Naive thymus-derived CD4-positive, alpha-beta T cell (primary cell): ENCODE measurements at places on chromosomes 5 and 9. TPM values are rescaled to one million over a fixed set of nuclear protein-coding genes. Genes with fewer than 3 reads are reported as not detected.

DNA sequence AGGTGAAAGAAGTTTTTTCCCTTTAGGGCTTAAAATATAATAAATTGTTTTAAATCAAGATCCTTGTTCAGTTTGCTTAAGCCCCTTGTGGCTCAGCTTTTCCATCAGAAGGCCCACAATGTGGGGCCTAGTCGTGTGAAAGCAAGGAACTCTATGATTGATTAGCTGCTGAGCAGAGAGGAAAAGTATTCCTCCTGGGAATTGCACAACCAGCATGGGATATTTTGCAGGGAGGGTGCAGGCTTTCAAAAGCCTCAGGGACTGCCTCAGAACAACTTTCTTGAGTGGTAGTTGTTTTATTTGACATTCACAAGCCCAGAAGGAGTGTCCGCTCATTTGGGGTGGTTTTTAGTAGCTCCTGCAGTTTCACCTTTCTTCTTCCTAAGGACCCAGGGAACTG, 19.8 kb downstream of the TTC23L start:
- DNase-seq, result no peak

DNA sequence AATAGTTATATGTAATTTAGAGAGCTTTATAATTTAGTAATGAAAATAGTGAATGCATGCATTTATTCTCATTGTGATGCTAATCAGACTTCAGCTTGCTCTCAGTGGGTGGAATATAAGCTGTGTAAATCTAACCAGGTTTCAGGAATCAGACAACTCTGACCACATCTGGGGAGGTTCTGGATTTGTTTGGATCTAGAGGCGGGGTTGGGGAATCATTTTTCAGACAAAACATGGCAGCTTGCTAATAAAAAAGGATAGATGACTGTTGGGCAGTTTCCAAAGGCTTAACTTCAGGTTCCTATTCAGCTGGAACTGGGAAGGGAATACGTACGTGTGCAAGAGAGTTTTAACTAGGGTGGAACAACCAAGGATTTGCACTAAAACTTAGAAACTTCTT, 43.2 kb upstream of the MAMDC2 start:
- DNase-seq, result no peak

DNA sequence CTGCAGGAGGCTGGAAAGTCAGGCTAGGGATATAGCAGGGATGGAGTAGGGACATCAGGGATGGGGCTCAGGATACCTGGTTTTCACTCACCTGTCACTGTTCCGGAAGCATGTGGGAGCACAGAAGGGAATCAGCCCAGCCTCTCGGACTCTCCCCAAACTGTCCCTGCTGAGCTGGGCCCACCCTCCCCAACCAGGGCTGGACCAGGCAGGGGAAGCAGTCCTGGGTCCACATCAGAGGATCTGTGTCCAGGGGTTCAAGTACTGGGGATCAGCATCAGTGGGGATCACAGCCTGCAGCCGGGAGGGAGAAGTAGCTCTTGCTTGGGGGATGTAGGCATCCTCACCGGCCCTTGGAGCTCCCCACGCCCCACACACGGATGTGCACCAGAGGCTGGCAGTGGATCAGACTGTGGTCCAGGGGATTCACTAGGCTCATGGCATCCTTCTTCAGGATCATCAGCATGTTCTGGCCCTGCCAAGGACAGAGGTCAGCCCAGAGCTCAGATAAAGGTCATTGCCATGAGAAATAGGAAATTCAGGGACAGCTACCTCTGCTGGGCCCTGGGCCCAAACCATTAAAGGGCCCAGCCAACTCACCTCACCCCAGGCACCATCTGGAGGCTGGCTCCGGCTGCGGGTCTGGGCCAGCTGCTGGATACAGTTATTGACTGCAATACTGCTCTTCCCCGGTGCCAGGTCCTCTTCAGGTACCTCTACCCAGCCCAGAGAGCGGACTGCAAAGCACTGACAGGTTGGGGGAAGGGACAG, 2.5 kb downstream of the APBB3 start:
- DNase-seq, result no peak

DNA sequence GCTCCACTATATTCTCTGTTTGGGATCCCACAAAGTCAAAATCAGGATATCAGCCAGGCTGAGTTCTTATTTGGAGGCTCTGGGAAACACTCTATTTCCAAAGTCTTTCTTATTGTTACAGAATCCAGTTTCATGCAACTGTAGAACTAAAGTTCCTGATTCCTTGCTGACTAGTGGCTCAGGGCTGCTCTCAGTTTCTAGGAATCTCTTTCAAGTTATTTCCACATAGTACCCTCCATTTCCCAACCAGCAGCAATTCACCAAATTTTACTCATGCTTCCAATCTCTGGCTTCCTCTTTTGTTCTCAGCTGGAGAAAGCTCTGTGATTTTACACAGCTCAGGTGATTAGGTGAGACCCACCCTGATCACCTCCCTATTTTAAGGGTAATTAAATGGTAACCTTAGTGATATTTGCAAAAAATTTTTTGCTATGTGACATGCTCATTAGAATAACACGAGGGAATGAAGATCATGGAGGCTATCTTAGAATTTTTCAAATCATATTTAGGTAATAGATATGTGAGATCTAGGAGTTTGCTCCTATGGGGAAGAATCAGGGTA, 794.9 kb upstream of the ARRDC3 start:
- no peak for DNase-seq

GRCh38 chr9:108783731-108784495, 71.9 kb downstream of the ACTL7B start:
- DNase-seq, result no peak

Gene PDLIM7
- 4.5 TPM for polyA plus RNA-seq
